A172 (cell line): ENCODE measurements at places on chromosomes 7 and 10. TPM values are rescaled to one million over a fixed set of nuclear protein-coding genes. Genes with fewer than 3 reads are reported as not detected.
A peak's percentile ranks its signal among the peaks of the same experiment; 100 is the strongest.

DNA sequence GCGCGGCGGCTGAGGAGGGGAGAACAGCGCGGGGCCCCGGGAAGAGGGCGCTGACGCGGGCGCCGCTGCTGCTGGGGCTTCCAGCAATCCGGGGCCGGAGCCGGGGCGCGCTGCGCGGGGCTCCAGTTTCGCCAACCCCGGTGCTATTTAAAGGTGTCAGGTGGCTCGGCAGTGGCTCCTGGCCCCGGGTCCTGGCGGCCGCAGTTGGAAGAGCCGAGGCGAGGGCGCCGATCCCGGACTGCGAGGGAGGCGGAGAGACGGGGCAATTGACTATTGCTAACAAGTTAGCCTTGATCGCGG, 347 bp downstream of the LBX1 start:
- no peak for DNase-seq

DNA sequence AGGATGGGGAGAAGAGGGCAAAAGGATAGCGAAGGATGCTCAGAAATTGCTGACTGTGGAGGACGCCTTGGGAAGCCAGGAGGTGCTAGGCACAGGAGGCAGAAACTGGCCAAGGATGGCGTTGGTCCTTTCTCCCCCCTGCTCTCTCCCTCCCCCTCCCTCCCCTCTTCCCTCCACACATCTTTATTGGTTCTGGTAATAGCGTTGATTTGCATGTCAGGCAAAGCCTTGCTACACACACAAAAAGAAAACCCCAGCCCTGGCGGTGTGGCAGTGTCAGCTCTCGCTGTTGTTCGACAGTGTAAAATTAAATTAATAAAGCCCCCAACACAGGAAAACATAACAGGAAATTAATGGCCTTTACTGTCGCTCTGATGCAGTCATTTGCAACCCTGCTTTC, 47.2 kb downstream of the PAX2 start:
- no peak for DNase-seq

DNA sequence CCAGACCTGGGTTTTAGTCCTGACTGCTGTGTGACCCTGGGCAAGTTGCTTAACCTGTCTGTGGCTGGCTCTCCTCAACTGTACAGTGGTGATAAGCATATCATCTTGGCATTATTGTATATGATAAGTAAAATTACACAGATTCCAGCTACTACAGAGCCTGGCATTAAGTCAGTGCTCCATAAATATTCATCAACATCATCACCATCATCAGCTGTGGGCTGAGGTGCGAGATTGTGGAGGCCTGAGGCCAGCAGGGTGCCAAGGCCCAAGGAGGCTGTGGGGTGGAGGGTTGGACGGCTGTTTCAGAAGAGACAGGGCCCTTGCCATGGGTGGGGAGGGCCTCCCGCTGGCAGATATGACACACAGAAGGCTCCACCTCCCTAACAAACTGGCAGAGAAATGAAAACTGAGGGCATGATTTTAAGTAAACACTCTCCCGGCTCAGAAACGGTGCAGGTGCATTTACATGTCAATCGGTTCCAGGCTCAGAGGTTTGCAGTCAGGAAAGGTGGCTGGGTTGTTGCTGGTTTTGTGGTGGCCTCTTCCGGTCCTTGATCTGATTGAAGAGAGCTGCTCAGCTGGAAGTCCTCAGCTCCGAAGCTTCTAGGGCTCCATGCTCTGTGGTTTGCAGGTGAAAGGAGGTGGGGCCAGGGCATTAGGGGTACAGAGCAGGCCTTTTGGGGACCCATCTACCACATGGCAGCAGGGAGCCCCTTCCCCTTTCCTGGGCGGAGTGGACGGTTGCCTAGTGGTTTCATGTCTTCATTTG, 10.2 kb downstream of the CRYGN start:
- DNase-seq: peak; percentile 67

DNA sequence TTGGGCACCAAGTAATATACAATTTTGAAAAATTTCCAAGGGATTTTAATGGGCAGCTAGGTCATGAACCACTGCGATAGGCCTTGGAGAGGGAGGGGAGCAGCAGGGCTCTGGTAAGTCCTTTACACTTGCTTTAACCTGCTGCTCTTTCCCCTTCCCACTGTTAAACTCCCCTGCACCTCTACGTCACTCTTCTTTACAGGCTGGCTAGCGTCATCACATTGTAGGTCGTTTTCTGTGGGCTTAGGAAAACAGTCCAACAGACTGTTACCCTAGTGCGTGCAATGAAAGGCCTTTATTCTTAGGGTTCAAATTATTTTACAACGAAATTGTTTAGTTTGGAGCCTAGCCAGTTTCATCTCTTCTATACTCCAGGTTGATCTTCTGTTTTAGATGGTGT, 235.7 kb downstream of the AUTS2 start:
- no peak for DNase-seq

- peak; percentile 44 for DNase-seq
These were observed 26.7 kb downstream of the MICALL2 start for GRCh38 chr7:1432411-1433082.

GRCh38 chr10:56836659-56837058, 475.6 kb upstream of the ZWINT start:
- DNase-seq: no peak

GRCh38 chr7:11427686-11428273, 404.2 kb downstream of the THSD7A start:
- peak; percentile 61 for DNase-seq

GRCh38 chr7:34070511-34071323, 165.4 kb downstream of the BMPER start:
- DNase-seq: peak; percentile 76

DNA sequence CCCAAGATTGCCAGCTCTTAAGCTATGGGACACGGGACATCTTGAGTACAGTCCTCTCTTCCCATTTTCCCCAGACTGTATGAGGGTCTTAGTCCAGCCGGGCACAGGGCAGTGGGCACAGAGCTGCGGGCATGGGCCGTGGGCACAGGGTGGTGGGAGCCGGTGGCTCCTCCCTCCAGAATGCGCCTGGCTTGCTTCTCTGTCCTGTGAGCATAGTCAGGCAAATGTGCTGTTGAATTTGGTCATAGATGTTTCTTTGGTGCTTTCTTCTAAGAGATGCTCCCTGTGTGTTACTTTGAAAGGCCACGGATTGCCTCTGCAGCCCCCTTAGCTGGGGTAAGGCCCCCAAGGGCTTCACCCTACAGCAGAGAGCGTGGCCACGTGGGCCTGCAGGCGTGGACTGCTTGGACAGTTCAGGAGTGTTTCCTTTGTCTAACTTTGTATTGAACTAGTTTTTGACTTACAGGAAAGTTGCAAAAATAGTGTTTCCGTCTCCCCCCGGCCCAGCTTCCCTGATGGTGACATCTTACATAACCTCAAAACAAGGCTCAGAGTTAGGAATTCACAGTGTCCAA, 24.7 kb downstream of the LRRC27 start:
- DNase-seq: no peak

- peak; percentile 14 for DNase-seq
These were observed 89.9 kb downstream of the CDH23 start for GRCh38 chr10:71486484-71487114.

DNA sequence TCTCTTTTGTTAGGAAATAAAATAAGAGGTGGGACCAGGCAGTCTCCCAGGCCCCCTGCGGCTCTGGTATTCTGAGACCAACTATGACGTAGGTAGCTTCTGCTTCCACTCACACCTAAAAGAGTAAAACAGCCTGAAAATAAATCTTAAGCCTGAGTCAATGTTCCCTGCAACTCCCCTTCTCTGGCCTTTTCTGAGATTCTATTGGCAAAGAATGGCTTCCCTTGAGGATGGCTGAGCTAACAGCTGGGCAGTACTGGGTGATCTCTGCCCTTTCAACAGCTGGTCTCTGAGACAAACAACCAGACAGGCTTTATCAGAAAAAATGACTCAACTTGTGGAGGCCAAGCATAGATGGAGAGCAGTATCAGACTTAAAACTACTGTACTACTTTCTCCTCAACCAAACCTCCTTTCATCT, 58.7 kb downstream of the CREB3L2 start:
- no peak for DNase-seq

GRCh38 chr7:2191016-2191415, 41.7 kb downstream of the MAD1L1 start:
- peak; percentile 59 for DNase-seq

GRCh38 chr7:72234086-72234485, 178.1 kb downstream of the CALN1 start:
- DNase-seq: no peak

DNA sequence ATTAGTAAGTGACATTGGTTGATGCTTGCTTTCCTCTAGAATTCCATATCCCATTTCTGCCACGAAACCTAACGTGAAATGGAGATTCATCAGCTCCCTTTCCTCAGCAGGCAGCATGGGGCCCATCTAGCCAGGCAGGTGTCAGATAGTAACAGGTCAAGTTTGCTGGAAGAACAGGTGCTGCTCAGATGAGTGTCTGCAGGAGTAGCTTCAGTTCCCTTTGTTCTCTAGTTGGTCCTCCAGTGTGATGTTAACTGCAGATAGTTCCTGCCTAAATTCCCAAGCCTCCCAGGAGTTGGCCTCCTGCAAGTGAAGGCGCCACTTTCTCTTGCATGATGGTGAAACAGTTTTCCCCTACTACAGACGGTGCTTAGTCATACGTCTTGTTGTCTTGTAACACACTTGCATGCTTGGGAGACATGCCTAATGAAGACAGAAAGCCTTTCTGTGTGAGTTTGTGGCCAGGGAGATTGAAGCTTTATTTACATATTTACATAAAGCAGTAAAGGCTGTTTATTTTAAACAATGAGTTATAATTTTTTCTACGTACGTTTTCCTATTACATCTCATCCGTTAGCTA, 175.4 kb downstream of the CHN2 start:
- no peak for DNase-seq

Gene HOXA1
- 0.34 TPM in 1 of 2 replicates, not detected in the other for total RNA-seq

Gene NUTM2E
- 0.07 TPM in 1 of 2 replicates, not detected in the other for total RNA-seq

Gene ZNHIT1
- total RNA-seq: 113 and 116 TPM in 2 replicates

Gene ATP6V0A4
- total RNA-seq: 1.3 and 1.5 TPM in 2 replicates

Gene WNT2
- total RNA-seq: not detected in 2 replicates

Gene DNAJC9
- 103 and 123 TPM in 2 replicates for total RNA-seq

Gene TMEM229A
- total RNA-seq: not detected in 2 replicates

Gene CYP3A5
- total RNA-seq: 1.9 and 3.8 TPM in 2 replicates

Gene KLF14
- 0.02 and 0.60 TPM in 2 replicates for total RNA-seq
